ENCODE measurements at places on chromosomes 7 and 10.

DNA sequence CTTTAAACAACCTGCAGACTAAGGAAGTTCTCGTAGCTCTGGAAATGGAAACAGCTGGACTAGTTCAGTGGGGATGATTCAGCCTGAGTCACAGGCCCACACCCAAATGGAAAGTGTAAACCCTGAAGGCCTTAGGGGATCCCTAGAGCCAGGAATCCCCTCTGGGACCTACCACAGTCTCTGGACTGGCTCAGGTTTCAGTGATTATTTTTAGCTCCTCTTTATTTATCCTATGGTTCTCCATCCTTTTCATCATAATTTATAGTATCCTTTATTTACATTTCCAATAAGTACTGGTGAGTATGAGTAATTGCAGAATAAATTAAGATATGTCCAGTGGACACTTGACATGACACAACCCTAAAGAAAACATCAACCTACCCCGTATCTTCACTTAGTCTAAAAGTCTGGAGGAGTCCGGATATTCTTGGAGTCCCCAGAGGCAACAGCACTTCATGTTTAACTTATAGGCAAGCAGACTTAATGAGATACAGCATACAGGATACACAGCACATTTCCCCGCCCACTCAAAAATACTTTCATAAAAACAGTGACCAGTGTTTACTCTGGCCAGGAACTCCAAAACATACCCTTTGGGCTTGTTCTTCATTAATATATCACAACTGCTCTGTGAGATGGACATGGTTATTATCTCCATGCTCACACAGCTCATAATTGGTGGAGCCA, 28.4 kb upstream of the SEMA3E start:
- DNase-seq = no peak

GRCh38 chr7:116142374-116142773, 68.0 kb upstream of the TES start:
- no peak for DNase-seq

GRCh38 chr7:86598311-86598710, 45.4 kb upstream of the GRM3 start:
- DNase-seq = peak; percentile 34

GRCh38 chr10:24457661-24458318, 248.9 kb downstream of the KIAA1217 start:
- no peak for DNase-seq

DNA sequence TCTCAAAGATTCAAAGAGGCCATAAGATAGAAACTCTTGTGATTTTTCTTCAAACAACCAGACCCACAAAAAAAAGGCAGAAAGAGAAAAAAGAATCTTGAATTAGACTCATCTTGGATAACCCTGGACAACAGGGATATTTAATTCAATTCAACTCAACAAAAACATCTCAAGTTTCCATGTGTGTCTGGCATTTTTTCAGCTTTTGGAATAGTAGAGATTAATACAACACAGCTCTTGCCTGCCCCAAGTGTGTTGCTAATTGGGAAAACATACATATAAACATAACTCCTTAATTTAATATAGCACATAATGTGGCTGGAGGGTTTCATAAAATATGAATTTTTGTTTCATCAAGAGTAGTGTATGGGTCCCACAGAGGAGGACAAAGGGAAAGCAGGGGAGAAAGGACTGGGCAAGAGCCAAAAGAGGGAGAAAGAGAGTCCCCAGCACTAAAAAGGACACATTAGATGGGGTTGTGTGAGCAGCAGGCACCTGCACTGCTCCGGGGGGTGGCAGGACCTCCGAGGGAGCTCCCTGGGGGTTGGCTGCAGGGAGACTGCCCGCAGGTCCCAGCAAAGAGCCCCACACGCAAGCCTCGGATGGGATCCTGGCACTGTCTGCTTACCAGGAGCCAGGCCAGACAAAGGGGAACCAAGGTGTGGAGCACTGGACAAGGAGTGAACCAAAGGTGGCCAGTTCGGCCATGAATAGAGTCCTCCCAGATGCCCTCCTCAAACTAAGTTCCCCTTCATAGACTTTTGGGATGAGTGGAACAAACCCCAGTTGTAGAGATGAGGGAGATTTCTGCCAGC, 65.6 kb upstream of the TMEM72 start:
- DNase-seq = no peak

GRCh38 chr7:79403451-79403850, 50.0 kb downstream of the MAGI2 start:
- DNase-seq = no peak

DNA sequence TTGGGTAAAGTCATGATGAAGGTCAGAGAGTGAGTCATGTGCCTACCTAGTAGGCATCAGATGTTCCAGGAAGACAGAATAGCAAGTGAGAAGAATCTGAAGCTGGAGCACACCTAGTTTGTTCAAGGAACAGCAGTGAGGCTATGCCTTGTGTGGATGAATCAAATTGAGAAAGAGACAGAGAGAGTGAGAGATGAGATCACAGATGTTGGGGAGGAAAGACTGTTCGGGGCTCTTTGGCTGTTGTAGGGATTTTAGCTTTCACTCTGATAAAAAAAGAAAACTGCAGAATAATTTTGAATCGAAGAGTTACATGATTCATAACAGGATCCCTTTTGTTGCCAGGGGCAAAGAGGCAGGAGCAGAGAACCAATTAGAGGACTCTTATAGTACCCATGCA, 6.3 kb downstream of the LIPF start:
- DNase-seq = no peak

- DNase-seq = no peak
These were observed 271.4 kb downstream of the GALNT17 start for GRCh38 chr7:71403202-71403946.

Measured in nephron progenitor cell (in vitro differentiated cells).